ENCODE measurements at places on chromosomes 7 and 10. TPM values are rescaled to one million over a fixed set of nuclear protein-coding genes. Genes with fewer than 3 reads are reported as not detected.

The PRKG1 gene
- total RNA-seq: 2.8 TPM

- peak; percentile 17 for DNase-seq
Measured at GRCh38 chr10:69180525-69181204, 631 bp downstream of the SUPV3L1 start.

DNA sequence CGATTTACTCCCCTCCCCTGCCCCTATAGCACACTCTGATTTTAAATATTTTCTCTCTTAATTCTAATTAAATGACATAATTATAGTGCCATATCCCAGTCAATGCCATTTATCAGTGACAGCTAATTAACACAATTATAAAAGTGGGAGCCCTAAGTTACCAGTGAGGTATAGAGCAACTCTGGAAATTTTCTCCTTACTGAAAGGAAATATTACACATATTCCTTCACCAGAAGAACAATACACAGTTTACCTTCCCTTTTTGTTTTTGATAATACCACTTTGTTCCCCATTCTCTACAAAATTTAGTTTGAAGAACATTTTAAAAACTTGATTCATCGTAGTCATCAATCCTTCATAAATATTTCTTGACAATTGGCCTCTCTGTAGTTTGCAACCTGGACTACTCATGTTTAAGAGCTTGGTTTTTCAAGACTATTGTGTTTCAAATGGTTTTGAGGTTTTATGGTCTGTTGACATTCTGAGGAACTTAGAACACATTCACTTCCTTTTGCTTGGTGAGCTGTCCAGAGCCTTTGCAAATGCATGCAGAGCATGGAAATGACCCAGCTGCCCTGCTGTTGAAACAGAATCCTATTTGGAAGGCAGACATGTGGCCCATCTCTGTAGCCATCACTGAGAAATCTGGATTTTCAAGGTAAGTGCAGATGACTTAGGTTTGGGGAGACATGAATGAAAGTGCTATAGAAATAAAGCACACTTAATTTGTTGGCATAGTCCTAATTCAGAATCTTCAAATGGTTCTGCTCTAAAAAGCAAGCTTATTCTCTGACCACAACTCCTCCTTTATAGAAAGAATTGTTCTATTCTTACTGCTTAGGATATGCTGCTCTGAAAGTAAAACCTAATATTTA, at the start of gene GPR141:
Gene GPR141 (plus strand): TSS at position 521 of the 875 bp plus-strand sequence. CDS start 56,628 bp downstream, outside the sequence.
- no peak for DNase-seq

- DNase-seq: no peak
Measured at GRCh38 chr7:30707391-30708357, 25.4 kb upstream of the CRHR2 start.

DNA sequence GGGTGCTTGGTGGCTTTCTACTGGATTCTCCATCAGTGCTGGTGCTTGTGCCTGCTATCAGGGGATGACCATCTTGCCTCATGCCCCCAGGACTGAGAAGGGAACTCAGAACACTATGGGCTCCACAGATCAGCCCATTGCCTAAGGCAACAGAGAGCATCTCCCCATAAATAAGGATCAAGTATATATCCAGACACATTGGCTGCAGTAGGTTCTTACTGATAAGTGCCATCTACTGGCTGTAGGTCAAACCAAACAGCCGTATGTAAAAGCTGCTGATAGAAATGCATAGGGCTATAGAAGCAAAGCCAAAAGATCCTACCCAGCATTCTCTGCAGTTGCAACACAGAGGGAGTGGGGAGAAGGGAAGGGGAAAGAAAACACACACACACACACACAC, 153.7 kb downstream of the CDK14 start:
- DNase-seq: no peak

GRCh38 chr7:102841290-102841689, 71.5 kb upstream of the LRRC17 start:
- peak; percentile 60 for DNase-seq

All from astrocyte (in vitro differentiated cells and primary cell).